G401 (cell line): ENCODE measurements at places on chromosomes 1 and 21.

DNA sequence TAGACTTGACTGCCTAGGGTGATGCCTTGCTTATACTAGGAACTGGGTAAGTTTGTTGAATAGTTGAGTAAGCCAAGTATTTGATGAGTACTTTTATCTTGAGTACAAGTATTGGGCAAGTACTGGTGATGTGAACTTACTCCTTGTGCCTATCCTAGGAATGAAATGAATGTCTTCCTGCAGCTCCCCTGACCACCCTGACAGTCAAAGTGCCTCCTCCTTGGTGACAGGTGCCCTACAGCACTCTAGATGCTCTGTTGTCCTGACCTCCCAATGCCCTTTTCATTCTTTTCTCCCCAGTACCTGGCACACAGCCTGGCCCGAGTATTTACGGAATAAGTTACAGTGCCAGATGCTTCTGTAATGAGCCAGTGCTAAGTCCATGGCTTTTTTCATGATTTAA lies 25.5 kb downstream of the PCSK9 start:
- DNase-seq: peak; percentile 38

DNA sequence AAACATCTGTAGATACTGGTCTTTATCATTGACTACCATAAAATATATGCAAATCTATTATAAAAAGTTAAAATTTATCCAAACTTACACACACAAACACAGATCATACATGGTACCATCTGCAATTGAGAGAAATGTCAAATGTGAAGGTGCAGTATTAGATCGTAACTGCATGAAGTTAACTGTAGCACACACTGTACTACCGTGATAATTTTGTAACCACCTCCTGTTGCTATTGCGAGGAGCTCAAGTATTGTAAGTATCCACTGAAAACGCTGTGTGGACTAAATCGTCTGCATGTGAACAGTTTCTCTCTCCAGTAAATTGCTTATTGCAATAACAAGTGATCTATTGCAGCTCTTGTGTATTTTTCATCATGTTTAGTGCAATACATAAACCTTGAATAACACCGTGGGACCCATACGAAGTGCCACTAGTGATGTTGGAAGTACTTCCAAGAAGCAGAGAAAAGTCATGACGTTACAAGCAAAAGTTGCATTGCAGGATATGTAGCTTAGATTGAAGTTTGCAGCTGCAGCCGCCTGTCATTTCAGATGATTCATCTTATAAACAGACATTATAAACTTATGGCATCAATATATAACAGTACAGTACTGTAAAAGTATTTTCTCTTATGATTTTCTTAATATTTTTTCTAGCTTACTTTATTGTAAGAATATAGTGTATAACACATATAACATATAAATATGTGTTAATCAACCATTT lies 172.9 kb downstream of the SDCCAG8 start:
- DNase-seq: no peak

DNA sequence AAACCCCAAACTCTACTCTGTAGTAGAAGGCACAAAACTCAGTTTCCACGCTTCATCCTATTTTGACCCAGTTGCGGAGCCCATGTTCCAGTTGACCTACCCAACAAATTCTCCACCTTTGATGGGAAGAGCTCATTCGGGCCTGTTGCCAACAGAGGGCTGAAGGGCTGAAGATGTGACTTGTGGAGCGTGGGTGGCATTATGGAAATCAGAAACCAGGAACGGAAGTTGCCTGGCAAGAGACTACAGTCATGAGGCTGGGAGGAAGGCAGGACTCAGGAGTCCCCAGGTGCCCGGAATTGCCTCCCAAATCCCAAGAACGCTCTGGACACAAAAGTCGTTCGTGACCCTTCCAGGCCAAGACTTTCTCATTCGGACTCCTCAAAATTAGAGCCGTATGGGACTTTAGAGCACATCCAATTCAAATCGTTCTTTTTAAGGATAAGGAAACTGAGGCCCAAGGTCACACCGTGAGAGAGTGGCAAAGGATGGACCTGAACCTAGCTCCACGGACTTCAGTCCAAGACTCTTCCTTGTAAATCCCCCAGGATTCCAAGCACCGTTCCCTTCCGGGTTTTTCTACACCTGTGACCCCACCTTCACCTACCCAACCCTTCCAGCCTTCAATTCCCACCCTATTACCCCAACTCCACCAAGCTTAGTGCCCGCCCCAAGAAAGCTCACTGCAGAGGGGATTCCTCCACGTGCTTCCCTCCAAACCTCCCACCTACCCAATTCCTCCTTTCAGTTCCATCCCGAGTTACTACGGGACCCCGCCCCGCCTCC lies 739 bp downstream of the SMG5 start:
- DNase-seq: peak; percentile 52

DNA sequence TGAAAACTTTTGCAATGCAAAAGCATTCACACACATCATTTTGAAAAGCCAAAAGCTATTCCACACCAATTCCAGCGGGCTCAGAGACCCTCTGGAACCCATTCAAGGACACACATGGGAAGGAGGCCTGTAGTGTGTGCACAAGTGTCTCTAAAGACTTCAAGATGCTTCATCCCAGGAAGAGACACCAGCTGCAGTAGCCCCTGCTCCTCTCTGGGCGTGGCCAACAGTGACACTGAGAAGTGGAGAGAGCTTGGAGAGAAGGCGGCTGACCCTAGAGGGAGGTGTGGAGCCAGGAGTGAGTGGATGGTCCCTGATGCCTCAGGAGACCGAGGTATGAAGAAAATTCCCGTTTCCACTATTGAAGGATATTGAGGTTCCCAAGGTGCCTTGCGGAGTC lies 14.9 kb upstream of the TNNI1 start:
- DNase-seq: peak; percentile 46

GRCh38 chr1:178241057-178241456 lies 147.2 kb downstream of the RASAL2 start:
- DNase-seq: no peak

- DNase-seq: no peak
Measured at GRCh38 chr1:183757061-183757460, 47.9 kb upstream of the RGL1 start.

- no peak for DNase-seq
Measured at GRCh38 chr1:53462769-53463501, 3.7 kb downstream of the DMRTB1 start.

DNA sequence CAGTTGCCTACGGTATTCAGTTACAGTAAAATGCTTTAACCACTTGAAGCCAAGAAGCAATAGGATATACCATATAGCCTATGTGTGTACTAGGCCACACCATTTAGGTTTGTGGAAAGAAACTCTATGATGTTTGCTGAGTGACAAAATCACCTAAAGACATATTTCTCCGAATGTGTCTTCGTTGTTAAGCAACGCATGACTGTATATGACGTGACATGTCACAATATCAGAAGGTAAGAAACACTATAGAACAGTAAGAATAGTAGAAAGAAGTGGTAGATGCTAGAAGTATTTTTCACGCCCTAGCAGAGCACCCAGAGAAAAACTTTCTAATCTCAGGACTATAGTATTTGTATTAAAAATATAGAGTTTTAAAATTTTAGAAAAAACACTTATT lies 1188.2 kb upstream of the B3GALT2 start:
- DNase-seq: no peak

GRCh38 chr1:52323731-52324130 lies 42.3 kb downstream of the CC2D1B start:
- DNase-seq: no peak

- no peak for DNase-seq
Measured at GRCh38 chr1:77057994-77058585, 161.1 kb downstream of the PIGK start.

DNA sequence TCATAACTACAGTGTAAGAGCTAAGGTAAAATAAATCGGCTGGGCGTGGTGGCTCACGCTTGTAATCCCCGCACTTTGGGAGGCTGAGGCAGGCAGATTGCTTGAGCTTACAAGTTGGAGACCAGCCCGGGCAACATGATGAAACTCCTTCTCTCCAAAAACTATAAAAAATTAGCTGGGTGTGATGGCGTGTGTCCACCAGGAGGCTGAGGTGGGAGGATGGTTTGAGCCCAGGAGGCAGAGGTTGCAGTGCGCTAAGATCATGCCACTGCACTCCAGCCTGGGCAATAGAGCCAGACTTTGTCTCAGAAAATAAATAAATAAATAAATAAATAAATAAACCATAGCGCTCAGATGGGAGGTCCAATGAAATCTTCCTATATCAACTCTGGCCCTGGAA lies 16.7 kb upstream of the FAM110D start:
- no peak for DNase-seq

- DNase-seq: no peak
Measured at GRCh38 chr1:232667778-232668165, 37.8 kb upstream of the SIPA1L2 start.

- DNase-seq: no peak
Measured at GRCh38 chr1:42784946-42785693, at the start of gene TMEM269. TSS of gene TMEM269 (plus strand) at chr1:42784991. CDS start at chr1:42789894, 4,903 bp downstream.

DNA sequence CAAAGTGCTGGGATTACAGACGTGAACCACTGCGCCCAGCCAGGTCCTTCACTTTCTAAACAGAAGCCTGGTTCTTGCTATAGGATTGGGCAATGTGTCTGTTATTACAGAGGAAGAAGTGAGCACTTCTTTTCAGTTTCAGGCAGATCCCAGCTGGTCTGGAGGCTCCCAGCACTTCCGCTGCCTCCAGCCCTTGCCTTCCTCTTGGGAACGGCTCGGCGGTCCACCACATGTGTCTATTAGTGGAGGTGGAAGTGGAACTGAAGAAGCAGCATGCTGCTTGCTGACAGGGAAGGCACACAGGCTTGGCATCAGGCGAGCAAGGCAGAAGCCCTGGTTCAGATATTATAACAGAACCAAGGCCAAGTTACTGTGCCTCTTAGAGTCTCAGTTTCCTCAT lies 17.0 kb downstream of the MKNK1 start:
- DNase-seq: no peak

GRCh38 chr1:101723415-101723814 lies 273.3 kb downstream of the OLFM3 start:
- DNase-seq: no peak

- DNase-seq: no peak
Measured at GRCh38 chr21:45963232-45963570, 18.4 kb upstream of the COL6A1 start.

GRCh38 chr1:177286396-177286795 lies 115.6 kb downstream of the BRINP2 start:
- no peak for DNase-seq

DNA sequence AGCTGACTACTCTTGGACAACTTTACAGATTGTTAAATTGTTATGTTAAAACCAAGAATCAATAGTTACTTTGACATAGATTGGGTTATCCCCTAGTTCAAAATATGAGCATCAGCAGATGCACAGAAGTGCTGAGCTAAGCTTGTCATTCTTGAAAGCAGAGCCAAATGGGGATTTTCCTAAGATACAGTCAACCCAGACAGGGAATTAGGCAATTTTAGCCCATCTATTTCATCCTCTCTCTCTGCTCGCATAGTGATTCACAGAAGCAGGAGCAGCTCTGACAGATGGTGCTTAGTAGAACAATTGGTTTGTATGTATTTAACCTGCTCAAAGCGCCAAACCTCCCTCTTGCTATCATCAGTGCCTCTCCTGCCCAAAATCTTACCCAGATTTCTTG lies 27.9 kb upstream of the PRRC2C start:
- peak; percentile 97 for DNase-seq

GRCh38 chr1:107683191-107683657 lies 281.8 kb downstream of the VAV3 start:
- no peak for DNase-seq

DNA sequence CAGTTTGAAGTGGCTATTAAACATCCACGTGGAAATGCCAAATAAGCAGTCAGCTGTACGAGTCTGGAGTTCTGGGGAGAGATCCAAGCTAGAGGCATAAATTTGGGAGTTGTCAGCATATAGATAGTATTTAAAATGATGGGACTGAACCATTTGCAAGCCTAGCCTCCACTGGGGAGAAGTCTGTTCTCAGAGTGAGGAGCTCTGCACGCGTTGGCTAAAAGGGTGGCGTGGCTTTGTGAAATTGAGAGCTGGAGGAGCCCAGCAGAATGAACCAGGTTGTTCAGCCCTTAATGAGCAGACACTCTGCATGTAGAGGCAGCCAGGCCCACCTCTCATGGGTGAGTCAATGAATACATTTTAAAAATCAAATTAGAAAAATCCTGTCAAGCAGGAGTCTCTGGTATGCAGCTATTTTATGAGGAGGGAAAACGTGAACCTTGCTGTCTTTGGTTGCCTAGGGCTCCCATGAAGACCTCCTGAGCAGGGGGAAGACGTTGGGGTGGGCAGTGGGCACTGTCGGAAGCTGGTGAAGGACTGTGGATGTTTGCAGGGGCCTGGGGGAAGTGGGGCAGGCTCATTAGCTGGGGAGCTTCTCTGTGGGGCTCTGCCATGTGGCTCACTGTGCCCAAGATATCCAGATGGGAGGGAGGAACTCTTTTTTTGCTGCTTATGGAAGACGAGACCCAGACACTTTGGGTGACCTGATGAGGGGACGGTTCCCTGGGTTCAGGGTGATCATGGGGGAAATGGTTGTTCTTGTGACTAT lies 18.8 kb downstream of the TMCC2 start:
- DNase-seq: no peak

DNA sequence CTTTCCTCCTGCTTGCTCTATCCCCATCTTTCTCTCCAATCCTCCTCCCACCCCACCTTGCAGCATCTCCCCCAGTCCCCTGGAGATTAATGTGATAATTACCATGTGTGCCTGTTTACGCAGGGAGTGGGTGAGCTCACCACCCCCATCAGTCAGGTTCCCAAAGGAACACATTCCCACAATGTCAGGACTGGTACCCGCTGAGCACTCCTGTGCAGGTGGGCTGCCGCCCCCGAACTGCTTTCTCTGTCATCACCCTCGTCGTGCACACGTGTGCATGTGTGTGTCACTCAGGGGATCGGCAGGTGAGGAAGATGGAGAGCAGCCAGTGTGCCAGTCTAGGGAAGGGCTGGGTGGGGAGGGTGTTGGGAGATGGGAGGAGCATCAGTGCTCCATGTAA lies 163.4 kb downstream of the CACNA1E start:
- DNase-seq: no peak

GRCh38 chr1:228348708-228349467 lies 57.7 kb downstream of the TRIM11 start:
- no peak for DNase-seq

GRCh38 chr21:46060596-46061061 lies 37.3 kb upstream of the COL6A2 start:
- no peak for DNase-seq

DNA sequence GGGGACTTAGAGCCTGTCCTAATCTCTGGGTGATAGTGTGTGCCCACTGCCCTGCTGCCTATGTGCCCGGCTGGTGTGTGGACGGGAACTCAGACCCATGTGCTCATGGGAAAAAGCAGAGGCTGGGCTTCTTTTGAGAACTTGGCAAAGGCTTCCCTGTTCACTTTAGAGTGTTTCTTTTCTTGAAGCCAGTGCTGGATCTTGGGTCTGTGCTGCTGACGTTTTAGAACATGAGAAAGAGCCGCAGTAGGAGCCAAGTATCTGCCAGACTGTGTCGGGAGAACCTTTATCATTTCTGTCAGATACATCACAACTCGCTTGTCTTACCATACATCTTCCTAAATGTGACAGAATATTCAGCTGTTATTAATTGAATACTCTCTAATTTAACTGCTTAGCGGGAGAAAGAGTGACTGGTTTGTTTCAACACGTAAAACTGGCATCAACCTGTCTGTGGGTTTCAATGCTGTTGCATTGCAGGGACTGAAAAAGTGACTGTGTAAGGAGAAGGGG lies 195.2 kb downstream of the PBX1 start:
- peak; percentile 17 for DNase-seq
